Activated T-helper 17 cell treated with anti-CD3 and anti-CD28 coated beads, Interleukin-2, amount 50 U/mL, for 72 hours (primary cell): ENCODE measurements at places on chromosomes 5 and 9. TPM values are rescaled to one million over a fixed set of nuclear protein-coding genes. Genes with fewer than 3 reads are reported as not detected.

DNA sequence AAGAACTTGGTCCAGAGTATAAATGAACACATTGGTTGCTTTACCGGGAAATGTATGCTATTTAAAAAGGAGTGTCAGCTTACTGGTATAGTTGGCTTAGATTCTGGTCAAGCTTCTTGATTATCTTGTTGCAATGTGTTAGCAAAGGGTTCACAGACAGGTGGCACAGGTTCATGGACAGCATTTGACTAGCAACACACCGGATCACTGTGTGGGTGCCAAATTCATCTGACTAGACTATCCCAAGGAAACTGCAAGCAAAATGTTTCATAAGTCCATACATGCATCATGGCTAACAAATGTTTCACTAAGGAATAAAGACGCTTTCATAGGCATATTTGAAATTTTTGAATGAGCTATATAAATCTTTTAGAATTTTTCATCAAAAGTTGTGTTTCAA is 274.1 kb downstream of the PLK2 start:
- no peak for ATAC-seq

- no peak for ATAC-seq
These were observed 151.3 kb downstream of the SPOCK1 start for GRCh38 chr5:137347865-137348264.

GRCh38 chr9:99173570-99174504 is 47.9 kb downstream of the ALG2 start:
- ATAC-seq, result peak; percentile 67

DNA sequence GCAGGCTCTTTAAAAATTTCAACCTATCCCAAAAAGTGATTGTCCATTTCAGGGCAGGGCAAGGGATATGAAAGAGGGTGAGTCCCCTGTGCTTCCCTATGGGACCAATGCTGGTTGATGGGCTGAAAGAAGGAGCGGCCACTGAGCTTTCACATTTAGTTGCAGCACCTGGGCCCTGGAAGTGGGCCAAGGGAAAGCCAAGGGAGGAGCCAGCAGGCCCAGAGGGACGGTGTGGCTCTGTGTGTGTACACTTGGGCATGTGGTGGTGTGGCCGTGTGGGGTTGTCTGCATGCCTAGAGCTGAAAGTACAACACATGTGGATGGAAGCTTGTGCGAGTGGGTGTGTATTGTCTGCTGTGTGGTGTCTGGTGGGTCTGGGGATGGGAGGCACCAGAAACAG is 14.0 kb upstream of the PSMD5 start:
- peak; percentile 7 for ATAC-seq

The SLC34A3 gene
- not detected for total RNA-seq

DNA sequence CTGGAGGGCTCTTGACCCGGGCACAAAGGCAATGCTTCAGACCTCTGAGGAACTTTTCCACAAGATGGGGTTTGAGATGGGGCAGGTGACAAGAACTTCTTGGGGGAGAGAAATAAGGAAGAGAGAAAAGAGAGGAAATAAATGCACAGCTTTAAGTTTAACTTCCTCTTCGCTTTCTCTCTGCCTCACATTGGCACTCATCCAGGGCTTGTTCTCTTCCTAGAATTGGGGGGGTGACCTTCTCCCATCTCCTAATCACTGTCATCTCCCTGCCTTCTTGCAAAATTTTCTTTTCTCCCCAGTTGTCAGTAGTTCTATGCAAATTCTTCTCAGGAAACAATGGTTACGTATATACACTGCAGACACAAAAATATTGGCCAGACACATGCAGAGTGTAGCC is 19.1 kb upstream of the ADCY2 start:
- ATAC-seq, result no peak

DNA sequence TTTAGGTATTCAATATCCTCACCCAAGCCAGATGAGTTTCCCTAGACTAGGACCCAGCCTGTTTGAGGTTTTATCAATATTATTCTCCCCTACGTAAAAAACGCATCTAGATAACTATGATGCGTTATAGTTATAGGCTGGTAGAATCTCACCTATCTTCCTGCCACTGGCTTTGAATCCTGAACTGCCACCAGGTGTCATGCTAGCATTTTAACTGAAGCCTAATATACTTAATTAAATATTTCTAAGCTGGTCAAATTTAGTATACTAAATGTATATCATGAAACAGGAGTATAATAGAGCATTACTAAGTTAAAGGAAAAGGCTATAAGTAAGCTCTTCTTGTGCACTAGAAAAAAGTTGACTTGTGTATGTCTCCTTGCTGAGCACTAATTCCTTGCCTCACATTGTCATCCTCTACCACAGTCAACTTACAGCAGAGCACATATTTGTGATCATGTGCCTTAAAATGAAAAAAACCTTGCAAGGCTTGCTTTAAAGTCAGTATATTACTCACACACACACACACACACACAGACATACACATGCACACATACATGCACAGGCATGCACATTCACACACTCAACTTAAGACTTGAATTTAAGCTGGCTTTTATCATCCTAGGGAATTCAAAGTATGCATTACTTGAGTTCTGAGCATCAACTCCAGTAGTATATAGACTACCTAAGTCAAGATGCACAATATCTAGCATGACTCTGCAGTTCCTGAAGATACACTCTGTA is 303.4 kb downstream of the ADGRV1 start:
- no peak for ATAC-seq

- ATAC-seq, result no peak
These were observed 141.4 kb downstream of the NPR3 start for GRCh38 chr5:32852535-32852934.

GRCh38 chr9:6132650-6133049 is 83.0 kb upstream of the IL33 start:
- no peak for ATAC-seq

GRCh38 chr5:125657936-125658335 is 765.3 kb upstream of the GRAMD2B start:
- no peak for ATAC-seq

GRCh38 chr9:7333719-7334118 is 465.9 kb downstream of the DMAC1 start:
- no peak for ATAC-seq

The DEPDC1B gene
- 29.5 TPM for total RNA-seq

GRCh38 chr9:113998114-113998513 is 80.0 kb downstream of the AMBP start:
- no peak for ATAC-seq

The SPATA31E1 gene
- total RNA-seq, result not detected

GRCh38 chr5:14218897-14219573 is 75.9 kb downstream of the TRIO start:
- no peak for ATAC-seq

The ASS1 gene
- 0.69 TPM for total RNA-seq

GRCh38 chr9:107847978-107848964 is 358.7 kb upstream of the KLF4 start:
- no peak for ATAC-seq

- ATAC-seq, result no peak
These were observed 368.1 kb downstream of the DTWD2 start for GRCh38 chr5:118620233-118620632.

DNA sequence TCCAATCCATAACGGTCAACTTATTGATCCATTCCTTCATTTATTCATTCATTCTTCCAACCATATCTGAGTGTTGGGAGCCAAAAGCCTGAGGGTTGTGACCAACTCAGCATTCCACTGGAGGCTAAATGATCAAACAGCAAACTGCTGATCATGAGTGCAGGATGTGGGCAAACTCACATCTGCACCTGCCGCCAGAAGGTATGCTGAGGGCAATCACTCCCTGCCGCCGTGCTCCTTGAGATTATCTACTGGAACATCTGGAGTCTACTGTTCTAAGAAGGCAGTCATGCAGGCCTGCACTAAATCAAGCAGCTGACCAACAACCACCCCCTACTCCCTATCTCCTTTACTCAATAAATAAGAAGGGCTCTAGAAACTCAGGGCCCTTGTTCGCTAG is 184.0 kb downstream of the TTLL11 start:
- no peak for ATAC-seq

- no peak for ATAC-seq
These were observed 21.5 kb upstream of the DAB2 start for GRCh38 chr5:39446231-39446630.

DNA sequence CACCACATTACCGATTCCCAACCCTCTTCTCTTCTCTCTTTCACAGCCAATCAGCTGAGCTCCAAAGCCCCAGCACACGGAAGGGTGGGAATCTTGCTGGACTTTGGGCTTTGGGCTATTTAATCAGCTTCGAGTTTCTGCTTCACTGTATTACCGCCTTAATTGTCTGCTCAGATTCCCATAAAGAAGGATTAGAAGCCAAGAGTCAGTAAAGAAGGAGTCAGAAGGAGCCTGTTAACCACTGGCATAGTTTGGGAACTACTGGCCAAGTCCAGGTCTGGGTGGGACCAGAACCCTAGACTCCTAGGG is 4.4 kb downstream of the SPRY4 start:
- ATAC-seq, result no peak

GRCh38 chr9:19471737-19472648 is 63.2 kb downstream of the ACER2 start:
- ATAC-seq, result peak; percentile 89

DNA sequence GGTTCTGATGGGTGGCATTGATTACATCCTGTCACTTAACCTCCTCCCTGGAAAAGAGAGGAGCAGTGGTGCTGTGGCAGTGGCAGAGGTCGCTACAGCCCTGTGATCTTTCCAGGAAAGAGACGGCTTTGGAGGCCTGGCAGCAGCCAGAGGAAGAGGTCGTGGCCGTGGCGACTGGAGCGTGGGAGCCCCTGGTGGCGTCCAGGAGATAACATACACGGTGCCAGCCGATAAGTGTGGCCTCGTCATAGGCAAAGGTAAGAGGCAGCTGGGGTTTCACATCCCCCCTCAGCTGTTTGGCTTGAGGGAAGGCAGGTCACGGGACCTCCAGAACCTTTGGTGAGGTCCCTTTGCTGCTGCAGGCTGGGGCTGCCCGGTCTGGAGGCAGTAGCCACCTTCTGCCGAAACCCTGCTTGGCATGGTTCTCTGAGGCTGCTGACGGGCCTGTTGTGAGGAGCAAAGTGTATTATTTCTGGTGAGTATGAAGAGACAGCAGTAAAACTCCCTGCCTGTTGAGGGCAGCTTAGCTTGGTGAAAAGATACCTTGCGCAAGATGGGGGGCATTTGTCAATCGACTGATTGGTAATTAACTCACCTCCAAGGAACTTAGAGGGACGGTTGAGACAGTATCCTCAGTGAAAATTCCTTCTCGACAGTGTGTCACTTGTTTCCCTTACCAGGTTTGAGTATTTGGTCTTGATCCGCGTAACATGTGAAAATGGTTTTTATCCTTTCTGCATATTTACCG is 38.0 kb upstream of the PRDM12 start:
- no peak for ATAC-seq

The SNCB gene
- total RNA-seq, result not detected

The ARL15 gene
- total RNA-seq, result 6.8 TPM

DNA sequence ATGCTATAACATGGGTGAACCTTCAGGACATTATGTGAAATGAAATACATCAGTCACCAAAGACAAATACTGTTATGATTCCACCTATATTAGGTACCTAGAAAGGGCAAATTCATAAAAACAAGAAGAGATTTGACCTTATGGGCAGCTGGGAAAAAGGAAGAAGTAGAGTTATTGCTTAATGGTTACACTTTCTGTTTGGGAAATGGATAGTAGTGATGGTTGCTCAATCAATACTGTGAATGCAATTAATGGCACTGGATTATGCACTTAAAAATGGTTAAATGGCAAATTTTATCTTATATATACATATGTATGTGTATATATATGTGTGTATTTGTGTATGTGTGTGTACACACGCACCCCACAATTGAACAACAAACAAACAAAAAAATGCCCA is 15.2 kb downstream of the FKBP15 start:
- ATAC-seq, result no peak

The TMEM171 gene
- total RNA-seq, result not detected

GRCh38 chr5:176427971-176428370 is 11.6 kb upstream of the CLTB start:
- no peak for ATAC-seq

GRCh38 chr9:19137282-19137681 is 10.0 kb upstream of the PLIN2 start:
- no peak for ATAC-seq

GRCh38 chr5:62192958-62193357 is 113.0 kb upstream of the KIF2A start:
- no peak for ATAC-seq

DNA sequence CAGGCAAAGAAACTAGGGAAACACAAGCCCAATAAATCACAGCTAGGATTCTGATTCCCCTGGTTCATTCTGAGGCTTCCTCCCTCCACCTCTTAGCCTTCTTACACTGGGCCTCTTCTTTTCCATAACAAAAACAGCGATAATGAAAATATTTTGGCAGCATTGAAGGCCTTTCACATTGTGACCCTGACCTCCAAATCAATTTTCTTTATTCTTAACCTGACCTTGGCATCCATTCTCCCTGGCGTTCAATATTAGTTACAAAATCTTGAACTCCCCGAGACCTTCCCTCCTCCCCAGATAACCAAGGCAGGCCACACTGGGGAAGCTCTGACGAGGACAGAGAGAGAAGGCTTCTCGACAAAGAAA is 399.9 kb downstream of the ZSWIM6 start:
- ATAC-seq, result no peak

DNA sequence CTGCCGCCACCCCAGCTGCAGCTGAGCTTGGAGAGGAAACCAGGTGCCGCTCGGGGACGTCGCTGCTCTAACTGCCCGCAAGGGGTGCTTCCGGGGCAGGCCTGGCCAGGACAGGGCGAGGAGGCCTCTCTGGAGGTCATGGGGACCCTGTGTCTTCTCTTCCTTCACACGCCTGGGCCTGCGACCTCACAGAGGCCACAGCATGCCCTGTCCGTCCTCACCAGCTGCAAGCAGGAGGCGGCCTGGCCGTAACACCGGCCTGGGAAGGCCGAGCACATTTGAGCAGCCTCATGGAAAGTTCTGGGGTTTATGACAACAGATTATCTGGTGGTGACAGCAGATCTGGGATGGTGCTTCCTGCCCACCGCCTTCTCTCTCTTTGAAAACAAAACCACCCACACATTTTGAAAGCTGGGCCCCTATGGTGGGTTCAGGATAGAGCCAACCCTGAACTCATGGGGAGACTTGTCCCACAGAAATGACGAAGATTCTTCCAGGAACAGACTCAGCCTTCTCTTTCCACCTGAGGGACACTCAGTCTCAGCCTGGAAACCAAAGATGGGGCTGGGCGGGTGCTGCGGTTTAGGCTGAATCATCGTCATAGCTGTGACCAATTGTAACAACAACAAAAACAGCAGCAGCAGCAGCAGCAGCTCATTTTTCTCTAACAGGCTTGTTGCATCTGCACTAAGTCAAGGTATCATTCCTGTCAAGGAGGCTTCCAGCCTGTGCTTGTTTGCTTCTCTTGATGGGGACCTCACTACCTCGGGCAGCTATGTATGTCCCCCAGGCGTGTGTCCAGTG is 99.6 kb upstream of the RAPGEF1 start:
- peak; percentile 92 for ATAC-seq

GRCh38 chr5:66169534-66169933 is 25.4 kb downstream of the SREK1 start:
- peak; percentile 93 for ATAC-seq
